ENCODE measurements at places on chromosomes 2 and 18. TPM values are rescaled to one million over a fixed set of nuclear protein-coding genes. Genes with fewer than 3 reads are reported as not detected.

C2orf80 gene
- total RNA-seq, result not detected

LCT gene
- under 0.01 TPM for total RNA-seq

NYAP2 gene
- total RNA-seq, result not detected

IAH1 gene
- 70.1 TPM for total RNA-seq

CHCHD5 gene
- 12.5 TPM for total RNA-seq

PID1 gene
- 5.7 TPM for total RNA-seq

GPR45 gene
- total RNA-seq, result not detected

CERKL gene
- under 0.01 TPM for total RNA-seq

LAMA1 gene
- total RNA-seq, result 67.1 TPM

CHST9 gene
- total RNA-seq, result not detected

METTL21A gene
- 11.3 TPM for total RNA-seq

PDCD1 gene
- total RNA-seq, result not detected

CDK15 gene
- 3.1 TPM for total RNA-seq

ALMS1 gene
- total RNA-seq, result 16.6 TPM

CRYGB gene
- not detected for total RNA-seq

CTAGE1 gene
- total RNA-seq, result not detected
